Stimulated activated naive CD4-positive, alpha-beta T cell treated with Interleukin-2 at 50 U/mL for 16 hours (primary cell): ENCODE measurements at places on chromosomes 11 and 22.

DNA sequence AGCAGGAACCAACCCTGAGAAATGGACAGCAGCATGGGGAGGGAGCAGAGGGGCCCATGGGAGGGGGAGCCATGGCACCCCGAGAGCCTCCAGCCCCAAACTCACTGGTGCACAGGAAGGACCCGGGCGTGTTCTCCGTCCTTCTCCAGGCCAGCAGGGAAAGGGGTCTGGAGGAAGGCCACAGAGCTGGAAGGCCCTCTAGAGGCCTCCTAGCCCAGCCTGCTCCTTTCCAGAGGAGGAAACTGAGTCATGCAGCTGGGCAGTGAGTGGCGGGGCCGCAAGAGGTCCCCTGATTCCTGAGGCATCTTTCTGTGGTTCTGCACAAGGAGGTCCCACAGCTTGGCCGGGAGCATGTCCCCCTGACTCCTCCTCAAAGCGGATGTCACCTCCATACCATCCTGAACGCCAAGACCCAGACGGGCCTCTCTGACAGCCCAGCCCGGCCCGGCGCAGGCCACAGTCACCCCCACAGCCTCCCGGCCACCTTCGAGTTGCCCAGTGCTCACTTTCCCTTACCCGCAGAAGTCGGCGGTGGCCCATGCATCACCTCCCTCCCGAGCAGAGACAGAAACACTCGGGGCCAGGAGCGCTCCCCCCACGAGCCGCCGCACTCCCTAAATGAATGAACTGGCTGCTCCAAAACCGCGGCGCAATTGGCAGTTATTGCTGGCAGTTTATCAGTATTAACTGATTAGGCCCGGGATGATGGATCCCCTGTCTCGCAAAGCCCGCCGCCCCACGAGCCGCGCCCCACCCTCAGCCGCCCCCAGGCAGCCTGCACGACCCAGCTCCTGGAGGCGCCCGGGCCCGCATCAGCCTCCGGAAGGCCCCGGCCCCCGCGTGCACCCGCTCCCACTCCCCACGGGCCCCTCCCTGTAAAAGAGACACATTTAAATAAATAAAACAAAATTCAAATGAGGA is 272.5 kb downstream of the BUD13 start:
- no peak for DNase-seq

DNA sequence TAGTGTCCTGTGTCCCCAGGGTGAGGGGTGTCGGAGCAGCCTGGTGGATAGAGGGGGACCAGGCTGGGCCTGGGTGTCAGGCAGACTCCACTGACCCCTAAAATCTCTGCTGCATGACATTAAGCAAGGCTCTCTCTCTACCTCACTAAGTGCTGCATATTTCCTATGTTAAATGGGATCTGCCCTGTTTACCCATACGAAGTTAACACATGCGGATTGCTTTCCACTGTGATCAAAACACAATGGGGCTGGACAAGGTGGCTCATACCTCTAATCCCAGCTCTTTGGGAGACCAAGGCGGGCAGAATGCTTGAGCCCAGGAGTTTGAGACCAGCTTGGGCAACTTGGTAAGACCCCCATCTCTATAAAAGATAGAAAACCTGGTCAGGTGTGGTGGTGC is 426.2 kb downstream of the MIAT start:
- DNase-seq = no peak

GRCh38 chr11:44829838-44830237 is 103.1 kb downstream of the TSPAN18 start:
- no peak for DNase-seq

DNA sequence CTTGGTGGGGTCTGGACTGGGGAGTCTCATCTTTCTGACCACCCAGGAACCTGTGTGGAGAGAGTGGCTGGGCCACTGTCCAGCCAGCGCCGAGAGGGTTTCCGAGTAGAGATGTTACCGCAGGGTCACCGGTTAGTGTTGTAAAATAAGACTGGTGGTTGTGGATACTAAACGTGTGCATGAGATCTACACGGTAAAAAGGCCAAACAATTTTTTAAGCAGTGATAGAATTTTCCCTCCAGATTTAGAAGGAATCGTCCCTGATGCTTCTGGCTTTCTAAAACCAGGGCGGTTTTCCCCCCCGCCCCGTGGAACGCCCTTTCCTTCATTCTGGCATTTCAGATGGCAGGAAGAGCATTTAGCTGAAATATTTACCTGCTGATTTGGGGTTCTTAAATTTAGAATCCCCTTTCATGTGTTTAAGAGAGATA is 72.6 kb upstream of the PPARA start:
- DNase-seq = no peak

DNA sequence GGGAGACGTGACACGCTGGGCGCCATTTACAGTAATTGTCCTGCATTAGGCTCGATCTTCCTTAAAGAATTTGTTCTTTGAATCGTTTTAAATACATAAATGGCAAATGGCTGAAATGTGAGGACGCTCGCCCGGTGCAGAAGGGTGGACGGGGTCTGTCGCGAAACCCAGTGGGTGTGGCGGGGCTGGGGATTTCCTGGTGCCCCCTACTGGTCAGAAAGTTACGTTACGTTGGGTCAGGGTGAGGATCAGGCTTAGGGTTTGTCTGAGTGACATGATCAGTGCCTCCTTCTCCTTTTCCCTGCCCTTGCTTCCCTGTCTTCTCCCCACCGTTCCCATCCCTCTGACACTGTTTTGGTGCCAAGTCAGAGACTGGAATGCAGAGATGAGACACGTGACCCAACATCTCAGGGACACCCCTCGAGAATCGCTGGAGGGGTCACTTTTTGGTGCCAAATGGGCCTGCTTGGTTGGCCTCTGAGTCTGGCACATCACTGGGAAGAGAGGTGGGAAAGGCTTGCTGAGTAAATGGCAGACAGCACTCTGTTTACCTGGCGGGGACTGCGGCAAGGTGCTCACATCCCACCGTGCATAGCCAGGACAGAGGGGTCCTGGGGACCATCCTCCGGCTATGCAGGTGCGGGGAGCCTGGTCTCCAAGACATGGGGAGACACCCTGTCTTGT is 1107.6 kb downstream of the BRD1 start:
- no peak for DNase-seq

DNA sequence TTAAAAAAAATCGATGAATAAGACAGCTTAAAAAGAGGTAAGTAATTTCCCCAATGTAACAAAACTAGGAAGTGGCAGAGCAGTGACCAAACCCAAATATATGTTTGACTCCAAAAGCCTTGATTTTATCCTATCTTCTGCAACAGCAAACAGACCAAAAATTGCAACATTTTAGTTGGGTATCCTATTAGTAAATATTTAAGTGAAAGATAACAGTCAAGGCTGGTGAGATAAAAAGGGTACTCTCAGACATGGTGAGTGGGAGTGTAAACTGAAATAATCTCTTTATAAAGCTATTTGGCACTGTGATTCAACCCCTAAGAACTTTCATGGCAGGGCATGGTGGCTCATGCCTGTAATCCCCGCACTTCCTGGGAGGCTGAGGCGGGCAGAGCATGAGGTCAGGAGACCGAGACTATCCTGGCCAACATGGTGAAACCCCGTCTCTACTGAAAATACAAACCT is 1.9 kb upstream of the RDX start:
- no peak for DNase-seq

DNA sequence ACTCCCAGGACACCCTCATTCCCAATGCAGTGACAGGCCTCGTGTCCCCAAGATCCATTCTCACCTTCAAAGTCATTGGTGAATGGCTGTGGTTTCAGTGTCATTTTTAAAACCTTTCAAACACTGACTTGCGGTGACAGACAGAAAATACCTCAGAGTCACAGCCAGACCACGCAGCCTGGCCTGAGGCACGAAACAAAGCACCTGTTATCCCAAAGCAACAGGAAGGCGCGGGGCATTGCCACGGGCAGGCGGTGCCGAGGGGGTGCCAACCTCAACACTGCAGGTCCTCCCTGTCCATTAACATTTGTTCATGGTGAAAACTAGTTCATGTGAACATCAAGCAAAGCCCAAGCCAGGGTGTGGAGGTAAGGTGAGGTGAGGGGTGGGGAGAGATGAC is 38.2 kb downstream of the RPUSD4 start:
- DNase-seq = no peak

GRCh38 chr11:27171376-27171958 is 130.9 kb downstream of the BBOX1 start:
- DNase-seq = no peak

DNA sequence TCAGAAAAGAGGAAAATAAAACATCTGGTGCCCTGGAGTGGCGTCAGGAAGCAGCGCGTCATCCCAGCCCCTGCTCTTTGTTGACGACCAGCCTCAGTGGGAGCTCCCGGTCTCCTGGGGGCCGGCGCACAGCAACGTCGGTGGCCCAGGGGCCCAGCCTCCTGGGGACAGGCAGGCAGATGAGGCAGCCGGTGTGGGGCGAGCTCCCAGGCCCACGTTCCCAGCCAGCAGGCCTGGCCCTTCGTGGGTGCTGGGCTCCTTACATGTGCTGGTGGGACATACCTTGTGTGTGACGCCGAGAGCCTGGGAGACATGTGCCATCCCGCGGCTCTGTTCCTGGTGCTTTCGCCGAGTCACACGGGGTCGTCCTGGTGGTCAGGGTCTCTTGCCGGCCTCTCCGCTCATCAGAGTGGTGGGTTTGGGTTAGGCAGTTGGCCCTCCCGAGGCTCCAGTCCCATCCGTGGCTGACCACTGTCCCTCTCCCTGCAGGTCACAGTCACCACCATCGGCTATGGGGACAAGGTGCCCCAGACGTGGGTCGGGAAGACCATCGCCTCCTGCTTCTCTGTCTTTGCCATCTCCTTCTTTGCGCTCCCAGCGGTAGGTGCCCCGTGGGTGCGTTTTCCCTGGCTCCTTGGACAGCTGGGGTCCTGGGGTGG is 116.7 kb downstream of the KCNQ1OT1 start:
- no peak for DNase-seq

DNA sequence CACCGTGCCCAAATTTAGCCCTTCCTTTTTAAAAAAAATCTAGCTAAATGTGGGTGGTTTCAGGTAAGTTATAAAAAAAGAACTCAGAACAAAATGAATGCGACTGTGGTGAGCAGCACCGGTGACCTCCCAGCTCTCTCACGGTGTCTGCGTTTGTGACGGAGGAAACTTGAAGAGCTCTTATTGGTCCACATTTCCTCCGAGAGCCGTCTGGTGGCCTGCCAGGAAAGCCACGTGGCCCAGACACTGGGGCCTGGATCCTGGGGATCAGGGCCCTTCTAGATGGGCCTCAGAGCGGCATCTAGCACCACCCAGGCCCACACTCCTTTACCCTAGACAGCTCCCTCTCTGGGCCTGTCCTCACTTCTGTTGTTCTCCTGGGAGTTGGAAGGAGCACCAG is 39.5 kb downstream of the B3GAT1 start:
- no peak for DNase-seq

- no peak for DNase-seq
Observed at GRCh38 chr22:19845054-19845722, 9.5 kb downstream of the GNB1L start.

GRCh38 chr11:64251016-64251752 is at the start of gene PLCB3:
Gene PLCB3, plus strand, starts transcription at chr11:64251530. Its CDS starts 120 bp downstream, at chr11:64251650.
- peak; percentile 35 for DNase-seq

GRCh38 chr11:134714021-134714656 is 302.1 kb upstream of the B3GAT1 start:
- no peak for DNase-seq

- no peak for DNase-seq
Observed at GRCh38 chr11:123584737-123585136, 69.7 kb downstream of the SCN3B start.

DNA sequence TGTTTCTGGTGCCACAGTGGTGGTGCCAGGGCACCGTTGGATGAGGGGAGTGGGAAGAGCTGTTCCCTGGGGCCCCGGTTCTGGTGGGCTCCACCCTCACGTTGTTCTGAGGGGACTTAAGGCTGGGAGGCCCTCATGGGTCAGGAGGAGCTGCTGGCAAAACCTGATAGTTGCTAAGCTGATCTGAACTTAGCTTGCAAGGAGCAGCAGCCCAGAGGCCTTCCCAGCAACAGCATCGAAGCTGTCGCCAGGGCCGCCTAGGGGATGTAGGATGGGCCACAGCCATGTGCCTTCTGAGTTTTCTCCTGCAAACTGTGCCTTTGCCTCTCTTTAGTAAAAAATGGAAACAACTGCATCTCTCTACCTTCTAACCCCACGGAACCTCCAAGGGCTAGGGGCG is 240.2 kb downstream of the TBC1D22A start:
- no peak for DNase-seq

GRCh38 chr22:46502440-46503175 is 34.8 kb downstream of the CELSR1 start:
- DNase-seq = no peak

DNA sequence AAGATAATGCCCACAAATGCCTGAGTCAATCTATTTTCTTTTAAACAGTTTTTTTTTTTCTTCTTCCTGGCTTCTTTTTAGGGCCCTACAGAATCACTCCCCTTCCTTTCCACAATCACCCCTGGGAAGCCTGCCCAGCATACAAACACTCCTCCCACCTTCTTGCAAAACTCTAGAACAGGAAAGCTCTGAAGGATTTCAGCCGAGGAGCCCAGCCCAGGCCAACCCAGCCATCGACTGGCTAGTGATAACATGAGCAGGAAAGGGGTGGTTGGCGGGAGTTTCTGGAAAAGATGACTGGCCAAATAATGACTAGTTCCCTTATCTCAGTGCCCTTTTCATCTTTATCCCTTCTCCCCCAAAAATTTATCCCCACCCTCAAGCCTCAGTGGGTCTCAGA is 68.2 kb downstream of the USP35 start:
- no peak for DNase-seq

DNA sequence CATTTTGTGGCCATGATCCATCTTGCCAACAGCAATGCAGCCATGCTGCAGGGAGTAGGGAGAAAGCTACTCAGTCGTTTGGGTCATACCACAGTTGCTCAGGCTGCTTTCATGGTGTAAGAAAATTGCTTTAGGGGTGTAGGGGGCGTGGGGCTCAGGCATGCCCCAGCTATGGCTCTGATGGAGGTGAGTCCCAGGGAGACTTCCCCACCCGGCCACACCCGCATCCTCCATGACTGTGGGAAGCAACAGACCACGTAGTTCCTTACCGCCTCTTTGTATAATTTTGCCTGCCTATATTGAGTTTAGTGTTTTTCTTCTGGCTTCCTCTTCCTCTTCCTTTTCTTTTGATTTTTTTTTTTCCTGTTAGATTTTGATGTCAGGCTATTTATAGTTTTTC is 58.8 kb downstream of the SPECC1L start:
- no peak for DNase-seq

GRCh38 chr11:92152245-92152644 is 72.4 kb upstream of the FAT3 start:
- no peak for DNase-seq

- DNase-seq = no peak
Observed at GRCh38 chr22:20663137-20663828, 110.6 kb upstream of the SERPIND1 start.

GRCh38 chr11:36030731-36031281 is 86.9 kb downstream of the LDLRAD3 start:
- no peak for DNase-seq

DNA sequence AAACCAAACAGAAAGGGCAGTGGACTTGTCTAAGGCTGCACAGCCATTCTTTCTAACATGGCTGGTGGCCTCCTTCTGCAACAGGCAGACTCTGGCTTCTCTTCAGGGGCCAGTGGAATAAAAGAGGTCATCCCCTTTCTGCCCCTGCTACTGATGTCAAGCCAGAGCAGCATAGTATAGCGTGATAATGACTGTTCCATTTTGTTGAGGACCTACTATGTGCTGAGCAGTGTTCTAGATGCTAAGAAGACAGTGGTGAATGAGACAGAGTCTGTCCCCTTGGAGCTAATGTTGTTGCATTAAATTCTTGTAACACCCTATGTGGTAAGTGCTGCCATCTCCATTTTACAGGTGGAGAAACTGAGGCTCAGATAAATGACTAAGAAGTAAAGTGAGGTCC is 15.7 kb upstream of the SYT7 start:
- DNase-seq = no peak
